ENCODE measurements at places on chromosomes 5 and 9. TPM values are rescaled to one million over a fixed set of nuclear protein-coding genes. Genes with fewer than 3 reads are reported as not detected.

Gene ROR2
- 12.4 TPM for total RNA-seq

GRCh38 chr5:166982226-166982625, 1309.2 kb upstream of the WWC1 start:
- H3K4me3 ChIP-seq = peak overlapping the region; percentile 92
- DNase-seq = no peak

- H3K36me3 ChIP-seq = peaks cover 5% of the 10 kb centered on the region
- peaks cover 22% of the 10 kb centered on the region for H3K4me1 ChIP-seq
Observed at GRCh38 chr5:137209232-137209809, 289.8 kb downstream of the SPOCK1 start.

- H3K36me3 ChIP-seq = no peaks in the 10 kb centered on the region
- no peak overlapping the region for H3K4me3 ChIP-seq
- H3K27ac ChIP-seq = no peak overlapping the region
Observed at GRCh38 chr9:98839724-98840123, 32.3 kb downstream of the GALNT12 start.

Gene CMYA5
- 0.73 TPM for total RNA-seq

- no peaks in the 10 kb centered on the region for H3K36me3 ChIP-seq
- H3K27me3 ChIP-seq = no peaks in the 10 kb centered on the region
- H3K4me3 ChIP-seq = no peak overlapping the region
- no peak overlapping the region for H3K27ac ChIP-seq
- H3K4me1 ChIP-seq = peaks cover 4% of the 10 kb centered on the region
Observed at GRCh38 chr9:31916591-31917241, 467.7 kb upstream of the ACO1 start.

GRCh38 chr9:134962973-134963364, 45.3 kb upstream of the FCN1 start:
- no peaks in the 10 kb centered on the region for H3K36me3 ChIP-seq
- DNase-seq = no peak
- no peaks in the 10 kb centered on the region for H3K27me3 ChIP-seq
- no peak overlapping the region for H3K27ac ChIP-seq
- peaks cover 7% of the 10 kb centered on the region for H3K4me1 ChIP-seq
- H3K4me3 ChIP-seq = no peak overlapping the region

Gene BSPRY
- total RNA-seq = not detected

- H3K4me3 ChIP-seq = no peak overlapping the region
- H3K27ac ChIP-seq = no peak overlapping the region
- H3K27me3 ChIP-seq = peaks cover 17% of the 10 kb centered on the region
- H3K4me1 ChIP-seq = peaks cover 18% of the 10 kb centered on the region
- no peak for DNase-seq
Observed at GRCh38 chr9:5835808-5836207, 2.9 kb upstream of the ERMP1 start.

GRCh38 chr5:54049963-54050362, 260.4 kb downstream of the ARL15 start:
- H3K27ac ChIP-seq = no peak overlapping the region
- no peaks in the 10 kb centered on the region for H3K36me3 ChIP-seq
- no peaks in the 10 kb centered on the region for H3K4me1 ChIP-seq
- H3K4me3 ChIP-seq = no peak overlapping the region

Gene NOXA1
- total RNA-seq = 0.89 TPM

Gene CYLC2
- total RNA-seq = not detected

Data from neural crest cell (in vitro differentiated cells).